Natural killer cell treated with Interleukin-12 subunit alpha and Interleukin-12 subunit beta and Interleukin-15 and Interleukin-18, amount 100 ng/mL, for 72 hours (primary cell): ENCODE measurements at places on chromosomes 3 and 15. TPM values are rescaled to one million over a fixed set of nuclear protein-coding genes. Genes with fewer than 3 reads are reported as not detected.

The SV2B gene
- total RNA-seq = not detected

The LRTM1 gene
- not detected for total RNA-seq

DNA sequence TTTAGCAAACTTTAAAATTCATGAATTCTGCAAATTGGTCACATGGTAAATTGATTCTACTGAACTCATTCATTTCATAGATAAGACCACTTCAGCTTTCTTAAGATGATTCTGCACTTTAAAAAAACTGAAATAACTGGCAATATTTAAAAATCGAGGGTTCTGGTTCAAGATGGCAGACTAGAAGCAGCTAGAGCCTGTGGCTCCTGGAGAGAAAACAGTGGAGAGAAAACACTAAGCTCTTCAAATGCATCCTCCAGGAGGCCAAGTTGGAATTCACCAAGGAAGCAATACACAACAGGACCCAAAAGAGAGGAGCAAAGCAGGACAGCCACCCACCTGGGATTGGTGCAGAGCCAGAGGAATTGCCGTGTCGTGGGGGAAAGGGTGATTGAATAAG, 132.1 kb downstream of the SPATA16 start:
- no peaks in the 10 kb centered on the region for H3K27me3 ChIP-seq
- no peak overlapping the region for H3K27ac ChIP-seq
- no peak overlapping the region for H3K4me3 ChIP-seq
- DNase-seq = no peak
- H3K4me1 ChIP-seq = no peaks in the 10 kb centered on the region

- peaks cover 25% of the 10 kb centered on the region for H3K4me1 ChIP-seq
- no peaks in the 10 kb centered on the region for H3K36me3 ChIP-seq
- H3K4me3 ChIP-seq = peak within 1 kb of the TSS; percentile 73
- H3K27me3 ChIP-seq = peaks cover 7% of the 10 kb centered on the region
- H3K27ac ChIP-seq = peak within 1 kb of the TSS; percentile 18
Measured at GRCh38 chr3:111998636-111999483, at the start of gene TAGLN3. Gene TAGLN3 (plus strand): TSS chr3:111998922. CDS start chr3:111999423, 501 bp downstream.

DNA sequence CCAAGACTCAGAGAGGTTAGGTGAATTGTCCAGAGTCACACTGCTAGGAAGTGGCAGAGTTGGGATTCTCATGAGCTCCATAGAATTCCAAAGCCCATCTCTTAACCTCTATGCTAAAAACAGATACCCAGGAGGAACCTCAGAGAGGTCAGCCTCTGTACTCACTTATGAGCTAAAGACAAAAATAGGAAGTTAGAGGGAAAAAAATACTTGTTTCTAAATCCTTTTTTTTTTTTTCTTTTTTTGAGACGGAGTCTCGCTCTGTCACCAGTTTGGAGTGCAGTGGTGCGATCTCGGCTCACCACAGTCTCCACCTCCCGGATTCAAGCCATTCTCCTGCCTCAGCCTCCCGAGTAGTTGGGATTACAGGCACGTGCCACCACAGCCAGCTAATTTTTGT, 31.4 kb downstream of the FSD2 start:
- H3K4me3 ChIP-seq = no peak overlapping the region
- no peaks in the 10 kb centered on the region for H3K36me3 ChIP-seq
- no peaks in the 10 kb centered on the region for H3K4me1 ChIP-seq
- peaks cover 2% of the 10 kb centered on the region for H3K27me3 ChIP-seq
- no peak overlapping the region for H3K27ac ChIP-seq

The UBP1 gene
- 131 TPM for total RNA-seq

GRCh38 chr3:99934975-99935797, 117.5 kb downstream of the CMSS1 start:
- H3K27me3 ChIP-seq = no peaks in the 10 kb centered on the region
- H3K36me3 ChIP-seq = no peaks in the 10 kb centered on the region
- no peak for DNase-seq
- no peak overlapping the region for H3K27ac ChIP-seq
- H3K4me1 ChIP-seq = no peaks in the 10 kb centered on the region

GRCh38 chr15:82539691-82540054, 584 bp downstream of the RPS17 start:
- H3K27me3 ChIP-seq = no peaks in the 10 kb centered on the region
- H3K4me3 ChIP-seq = peak overlapping the region; percentile 100
- peaks cover 38% of the 10 kb centered on the region for H3K4me1 ChIP-seq
- DNase-seq = no peak

- H3K27me3 ChIP-seq = no peaks in the 10 kb centered on the region
- H3K4me1 ChIP-seq = peaks cover 30% of the 10 kb centered on the region
Measured at GRCh38 chr3:177538750-177539730, 341.8 kb upstream of the TBL1XR1 start.

DNA sequence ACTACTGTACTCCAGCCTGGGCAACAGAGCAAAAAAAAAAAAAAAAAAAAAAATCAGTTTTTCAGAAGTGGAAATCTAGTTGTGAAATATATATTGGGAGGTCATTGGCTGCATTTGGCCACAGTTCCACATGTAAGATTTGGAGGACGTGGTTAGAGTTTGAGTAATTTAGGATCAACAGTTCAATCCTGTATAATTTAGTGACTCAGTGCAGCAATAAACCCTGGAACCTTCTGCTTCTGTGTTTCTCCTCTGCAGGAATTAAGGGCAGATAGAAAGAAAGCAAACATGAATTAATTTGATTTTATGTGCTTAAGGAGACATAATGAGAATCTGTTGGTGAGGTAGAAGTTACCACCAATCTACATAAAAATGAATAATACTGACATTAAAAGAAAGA, 347.0 kb downstream of the PTPRG start:
- no peak overlapping the region for H3K4me3 ChIP-seq
- no peaks in the 10 kb centered on the region for H3K36me3 ChIP-seq
- DNase-seq = no peak

DNA sequence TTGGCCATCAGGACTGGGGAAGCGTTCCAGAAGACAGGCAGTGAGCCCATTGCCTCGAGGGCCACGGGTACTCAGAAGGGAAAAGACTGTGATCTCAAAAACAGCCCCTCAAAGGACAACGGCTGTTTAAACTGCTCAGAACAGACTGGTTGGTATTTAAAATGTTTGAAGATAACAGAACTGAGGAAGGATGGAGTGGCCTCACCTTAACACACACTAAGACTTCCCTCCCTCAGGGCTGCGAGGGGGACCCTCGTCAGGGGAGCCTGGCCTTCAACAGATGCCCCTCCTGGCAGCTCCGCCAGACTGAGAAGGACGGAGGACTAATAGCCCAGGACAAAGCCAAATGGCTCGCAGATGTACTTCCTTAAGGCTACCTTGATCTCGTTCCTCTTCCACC, 2.6 kb downstream of the STIMATE start:
- no peaks in the 10 kb centered on the region for H3K36me3 ChIP-seq
- H3K4me1 ChIP-seq = peaks cover 51% of the 10 kb centered on the region
- peak overlapping the region; percentile 83 for H3K27ac ChIP-seq
- H3K4me3 ChIP-seq = peak overlapping the region; percentile 93
- H3K27me3 ChIP-seq = no peaks in the 10 kb centered on the region
- DNase-seq = no peak

- no peaks in the 10 kb centered on the region for H3K27me3 ChIP-seq
- no peak overlapping the region for H3K4me3 ChIP-seq
- H3K27ac ChIP-seq = no peak overlapping the region
- H3K4me1 ChIP-seq = peaks cover 27% of the 10 kb centered on the region
- DNase-seq = no peak
Measured at GRCh38 chr3:122688996-122689395, 8.4 kb downstream of the PARP14 start.

The C3orf80 gene
- total RNA-seq = not detected

GRCh38 chr15:36632226-36632625, 52.8 kb downstream of the CDIN1 start:
- H3K27me3 ChIP-seq = no peaks in the 10 kb centered on the region
- no peak for DNase-seq

- peaks cover 40% of the 10 kb centered on the region for H3K4me1 ChIP-seq
- peak overlapping the region; percentile 12 for H3K27ac ChIP-seq
- H3K27me3 ChIP-seq = no peaks in the 10 kb centered on the region
- H3K36me3 ChIP-seq = peaks cover 6% of the 10 kb centered on the region
Measured at GRCh38 chr3:101381809-101382208, 61.4 kb upstream of the IMPG2 start.

The IL16 gene
- total RNA-seq = 84.1 TPM

DNA sequence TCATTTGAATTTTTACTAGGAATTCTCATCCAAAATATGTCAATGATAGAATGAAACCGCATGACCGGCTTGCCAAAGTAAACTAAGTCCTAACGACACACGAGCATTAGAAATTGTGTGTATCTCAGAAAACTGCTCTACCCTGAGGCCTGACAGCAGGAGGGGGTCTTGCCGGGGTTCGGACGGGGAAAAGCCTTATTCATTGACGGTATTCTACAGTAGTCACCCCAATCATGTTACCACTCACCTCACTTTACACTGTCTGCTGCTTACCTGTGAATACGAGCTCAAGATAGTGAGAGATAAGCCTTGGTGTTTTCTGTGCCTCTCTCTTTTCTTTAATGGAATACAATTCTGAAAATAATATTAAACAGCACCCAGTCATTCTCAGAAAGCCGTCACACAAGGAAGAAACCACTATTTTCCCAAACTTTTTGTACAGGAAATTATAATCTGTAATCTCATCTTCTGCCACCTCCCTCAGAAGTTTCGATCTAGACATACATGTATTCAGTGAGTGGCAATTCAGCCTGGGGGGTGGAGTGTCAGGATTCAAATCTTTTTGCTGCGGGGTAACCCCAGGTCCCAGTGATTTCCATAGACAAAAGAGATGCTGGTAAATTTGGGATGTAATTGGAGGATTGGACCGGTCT, 492 bp upstream of the FAM43A start:
- no peaks in the 10 kb centered on the region for H3K27me3 ChIP-seq
- H3K27ac ChIP-seq = peak overlapping the region; percentile 85
- H3K4me3 ChIP-seq = peak overlapping the region; percentile 92
- peaks cover 51% of the 10 kb centered on the region for H3K4me1 ChIP-seq
- no peaks in the 10 kb centered on the region for H3K36me3 ChIP-seq

DNA sequence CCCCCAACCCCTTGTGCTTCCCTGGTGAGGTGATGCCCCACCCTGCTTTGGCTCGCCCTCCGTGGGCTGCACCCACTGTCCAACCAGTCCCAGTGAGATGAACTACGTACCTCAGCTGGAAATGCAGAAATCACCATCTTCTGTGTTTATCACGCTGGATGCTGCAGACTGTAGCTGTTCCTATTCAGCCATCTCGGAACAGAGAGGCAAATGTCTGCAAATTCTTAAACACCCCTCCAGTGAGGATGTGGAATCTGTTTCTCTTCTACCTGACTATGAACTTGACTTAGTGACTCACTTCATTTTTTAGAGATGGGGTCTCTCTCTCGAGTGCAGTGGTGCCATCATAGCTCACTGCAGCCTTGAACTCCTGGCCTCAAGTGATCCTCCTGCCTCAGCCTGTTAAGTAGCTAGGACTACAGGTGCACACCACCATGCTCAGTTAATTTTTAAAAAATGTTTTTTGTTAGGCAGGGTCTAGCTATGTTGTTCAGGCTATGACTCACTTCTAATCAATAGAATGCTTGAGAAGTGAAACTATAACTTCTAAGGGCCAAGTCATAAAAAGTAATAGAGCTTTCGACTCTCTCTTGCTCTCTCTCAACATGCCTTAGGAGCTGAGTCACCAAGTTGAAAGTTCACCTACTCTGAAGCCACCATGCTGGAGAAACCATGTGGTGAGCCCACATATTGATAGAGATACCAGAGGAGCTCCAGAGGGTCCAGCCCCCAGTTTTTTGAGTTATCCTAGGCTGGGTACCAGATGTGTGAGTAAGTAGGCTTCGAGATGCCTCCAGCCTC, 11.5 kb upstream of the PARP14 start:
- H3K27ac ChIP-seq = no peak overlapping the region
- H3K4me3 ChIP-seq = no peak overlapping the region
- H3K4me1 ChIP-seq = peaks cover under 1% of the 10 kb centered on the region
- peaks cover 5% of the 10 kb centered on the region for H3K36me3 ChIP-seq

DNA sequence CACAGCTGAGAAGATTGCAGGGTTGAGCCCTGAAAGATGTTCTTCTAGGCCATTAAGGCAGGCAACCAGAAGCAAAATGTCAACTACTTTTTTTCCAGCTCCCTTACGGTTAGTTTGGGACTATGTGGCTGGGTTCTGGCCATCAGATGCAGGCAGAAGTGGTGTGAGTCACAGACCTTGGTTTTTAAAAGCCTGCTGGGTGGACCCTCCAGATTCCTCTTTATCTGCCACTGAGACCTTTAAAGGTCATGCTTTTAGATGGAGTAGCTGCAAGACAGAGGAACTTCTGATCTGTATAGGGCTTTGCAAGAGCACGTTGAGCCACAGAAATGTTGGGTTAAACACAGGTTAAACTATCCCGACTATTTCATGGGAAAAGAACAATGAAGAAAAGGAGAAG, 102.9 kb downstream of the CHST2 start:
- H3K27me3 ChIP-seq = no peaks in the 10 kb centered on the region
- H3K4me3 ChIP-seq = no peak overlapping the region
- no peak overlapping the region for H3K27ac ChIP-seq
- H3K4me1 ChIP-seq = peaks cover 11% of the 10 kb centered on the region
- DNase-seq = no peak

The NMNAT3 gene
- 5.0 TPM for total RNA-seq

- no peak overlapping the region for H3K4me3 ChIP-seq
- no peaks in the 10 kb centered on the region for H3K27me3 ChIP-seq
- H3K4me1 ChIP-seq = peaks cover 15% of the 10 kb centered on the region
- no peak overlapping the region for H3K27ac ChIP-seq
- no peak for DNase-seq
Measured at GRCh38 chr3:45932112-45932511, 11.2 kb upstream of the CXCR6 start.

- peaks cover 49% of the 10 kb centered on the region for H3K27me3 ChIP-seq
- H3K4me1 ChIP-seq = no peaks in the 10 kb centered on the region
- H3K27ac ChIP-seq = no peak overlapping the region
- no peak overlapping the region for H3K4me3 ChIP-seq
- no peaks in the 10 kb centered on the region for H3K36me3 ChIP-seq
Measured at GRCh38 chr3:53643757-53644156, 149.3 kb downstream of the CACNA1D start.

- no peak overlapping the region for H3K4me3 ChIP-seq
- no peak for DNase-seq
Measured at GRCh38 chr15:99120050-99120777, 15.3 kb downstream of the SYNM start.

The CHAC1 gene
- 13.1 TPM for total RNA-seq

- H3K4me1 ChIP-seq = peaks cover 17% of the 10 kb centered on the region
- H3K36me3 ChIP-seq = no peaks in the 10 kb centered on the region
- peaks cover 7% of the 10 kb centered on the region for H3K27me3 ChIP-seq
- peak overlapping the region; percentile 60 for H3K27ac ChIP-seq
- peak overlapping the region; percentile 60 for H3K4me3 ChIP-seq
- DNase-seq = no peak
Measured at GRCh38 chr3:194255252-194256039, 95.7 kb downstream of the CPN2 start.

DNA sequence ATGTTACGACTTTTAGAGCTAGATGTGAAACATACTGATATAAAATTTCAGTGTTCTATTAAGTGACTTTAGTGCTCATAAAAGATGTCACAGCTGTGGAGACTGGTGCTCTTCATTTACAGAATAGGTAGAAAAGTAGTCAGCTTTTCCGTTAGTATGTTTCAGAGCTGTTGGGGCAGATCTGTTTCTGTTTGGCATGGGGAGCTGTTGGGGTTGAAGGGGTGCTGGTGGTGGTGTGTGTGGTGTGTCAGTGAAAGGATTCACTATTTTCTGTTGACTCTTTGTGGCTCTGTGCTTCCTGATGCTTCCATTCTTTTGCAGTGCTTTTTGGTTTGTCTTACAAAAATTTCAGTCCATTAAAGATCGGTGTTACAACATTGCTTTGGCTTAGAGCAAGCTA, 3.2 kb downstream of the UBE2E2 start:
- H3K27ac ChIP-seq = no peak overlapping the region
- no peak overlapping the region for H3K4me3 ChIP-seq
- DNase-seq = no peak
- H3K4me1 ChIP-seq = peaks cover 20% of the 10 kb centered on the region
- H3K36me3 ChIP-seq = peaks cover 10% of the 10 kb centered on the region

The SORD gene
- total RNA-seq = 12.7 TPM

- H3K4me3 ChIP-seq = no peak overlapping the region
- peaks cover 8% of the 10 kb centered on the region for H3K4me1 ChIP-seq
- no peak for DNase-seq
- H3K27me3 ChIP-seq = no peaks in the 10 kb centered on the region
- peak overlapping the region; percentile 71 for H3K27ac ChIP-seq
Measured at GRCh38 chr3:107651782-107652181, 129.0 kb downstream of the BBX start.
